Smooth muscle cell of the brain vasculature (primary cell): ENCODE measurements at places on chromosomes 1 and 21.
A peak's percentile ranks its signal among the peaks of the same experiment; 100 is the strongest.

GRCh38 chr1:91397605-91398004 lies 7.0 kb downstream of the HFM1 start:
- DNase-seq = no peak

- no peak for DNase-seq
Observed at GRCh38 chr1:201578008-201578888, 39.3 kb downstream of the NAV1 start.

GRCh38 chr21:42218836-42219605 lies at the start of gene ABCG1:
Gene ABCG1, plus strand, starts transcription at chr21:42219140. Its CDS starts 123 bp downstream, at chr21:42219263.
- DNase-seq = no peak

DNA sequence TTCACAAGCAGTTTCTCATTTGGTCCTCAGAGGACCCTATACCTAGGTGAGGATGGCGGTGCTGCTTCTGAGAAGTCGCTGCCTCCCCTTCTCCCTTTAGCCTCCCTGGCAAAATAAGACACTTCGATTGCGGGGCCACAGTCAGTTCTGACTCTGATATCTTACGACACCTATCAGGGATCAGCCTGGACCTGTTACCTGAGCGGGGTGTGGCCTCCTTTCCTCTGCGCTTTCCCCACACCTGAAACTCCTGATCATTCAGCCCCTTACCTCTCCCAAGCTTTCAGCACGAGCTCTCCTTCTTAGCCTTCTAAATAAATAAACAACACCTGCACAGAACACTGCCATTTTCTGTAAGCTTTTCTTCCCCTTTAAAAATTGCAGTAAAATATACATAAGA lies 24.6 kb upstream of the GPR137B start:
- DNase-seq = no peak

- no peak for DNase-seq
Observed at GRCh38 chr21:45803618-45804340, 160.3 kb downstream of the PCBP3 start.

DNA sequence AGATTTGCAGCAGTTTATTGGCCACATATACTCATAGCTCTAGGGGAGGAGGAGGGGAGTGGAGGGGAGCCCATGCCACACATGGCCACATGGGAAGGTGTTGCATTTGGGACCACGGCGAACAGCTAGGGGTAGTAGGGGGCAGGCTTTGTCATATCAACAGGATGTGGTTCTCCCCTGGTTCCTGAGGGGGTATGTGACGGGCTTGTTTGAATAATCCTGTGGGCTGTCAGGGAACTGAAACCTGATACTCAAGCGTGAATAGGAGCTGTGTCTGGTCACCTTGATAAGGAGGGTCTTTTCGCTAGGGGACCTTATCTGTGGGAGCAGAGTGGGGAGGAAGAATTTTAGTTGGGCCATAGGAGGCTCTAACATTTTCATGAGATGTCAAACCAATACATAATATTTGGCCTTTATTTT lies 264.7 kb downstream of the CTH start:
- DNase-seq = no peak

DNA sequence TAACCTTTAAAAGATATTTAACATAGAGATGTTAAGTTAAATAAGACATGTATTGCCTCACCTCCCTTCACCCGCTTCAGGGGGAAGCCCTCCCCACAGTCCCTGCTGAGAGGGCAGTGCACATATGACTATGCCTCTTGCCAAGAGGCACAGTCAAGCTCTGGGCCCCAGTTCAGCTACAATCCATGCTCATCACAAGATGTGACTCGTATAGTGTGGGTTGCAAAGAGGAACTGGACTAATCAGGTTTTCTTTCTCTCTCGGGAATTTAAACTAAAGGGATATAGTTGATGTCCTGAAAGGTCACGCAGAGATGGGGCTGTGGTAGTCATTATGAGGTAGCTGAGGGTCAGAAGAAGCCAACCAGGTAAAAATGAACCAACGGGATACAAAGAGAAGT lies 35.6 kb downstream of the LYST start:
- DNase-seq = peak; percentile 31

- DNase-seq = no peak
Observed at GRCh38 chr1:204196068-204196795, at the start of gene KISS1. Gene KISS1, minus strand, starts transcription at chr1:204196491. Its CDS starts 3,615 bp downstream, at chr1:204192876.

GRCh38 chr1:39996396-39997004 lies 41.6 kb downstream of the MFSD2A start:
- DNase-seq = no peak

DNA sequence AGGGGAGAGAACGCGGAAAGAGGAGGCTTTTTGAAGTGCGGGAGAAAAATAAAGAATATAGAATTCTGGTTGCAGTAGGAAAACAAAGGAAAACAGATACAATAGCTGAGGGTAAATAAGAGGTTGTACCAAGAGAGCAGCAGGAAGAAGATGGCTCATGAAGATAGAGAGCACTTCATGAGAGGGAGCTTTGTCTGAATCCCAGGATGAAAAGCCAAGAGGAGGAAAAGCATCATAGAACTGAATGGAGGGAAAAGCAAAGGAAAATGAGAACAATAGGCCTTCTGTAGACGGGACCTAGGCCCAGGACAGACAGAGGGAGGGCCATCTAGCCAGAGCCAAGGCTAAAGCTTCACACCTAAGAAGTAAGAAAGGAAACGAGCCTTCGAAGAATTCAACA lies 49.5 kb downstream of the ATP6V1G3 start:
- DNase-seq = no peak

- no peak for DNase-seq
Observed at GRCh38 chr1:219125342-219125741, 48.3 kb upstream of the LYPLAL1 start.

DNA sequence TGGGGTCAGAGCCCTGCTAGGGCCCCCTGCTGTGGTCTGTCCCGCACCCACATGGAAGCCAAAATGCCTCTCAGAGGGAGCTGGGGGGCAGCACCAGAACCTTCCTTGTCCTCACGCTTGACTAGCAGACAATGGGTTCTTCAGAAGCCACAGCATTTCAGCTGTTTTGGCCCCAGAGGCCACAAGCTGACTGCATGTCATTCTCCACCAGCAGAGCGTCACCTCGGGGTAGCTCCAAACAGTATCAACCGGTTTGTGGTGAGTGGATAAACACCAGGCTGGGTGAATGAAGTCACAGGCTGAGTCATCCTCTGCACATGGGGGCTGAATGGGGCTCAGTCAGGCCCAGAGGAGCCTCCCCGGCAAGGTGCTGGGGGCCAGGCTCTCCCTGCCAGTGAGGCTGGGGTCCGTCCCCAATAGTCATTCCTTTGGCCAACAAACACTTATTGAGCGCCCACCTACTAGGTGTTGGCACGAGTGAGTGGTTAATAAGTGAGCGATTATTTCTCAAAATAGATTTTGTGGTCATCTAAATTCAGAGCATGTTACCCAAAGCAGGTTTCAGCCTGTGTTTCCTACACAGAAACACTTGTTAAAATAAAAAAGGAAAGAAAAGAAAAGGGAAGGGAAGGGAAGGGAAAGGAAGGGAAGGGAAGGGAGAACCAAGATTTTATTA lies 9.1 kb downstream of the OLIG1 start:
- no peak for DNase-seq

GRCh38 chr1:184520336-184520735 lies 133.5 kb downstream of the C1orf21 start:
- DNase-seq = no peak

- DNase-seq = no peak
Observed at GRCh38 chr21:31218830-31219608, 125.0 kb downstream of the TIAM1 start.

GRCh38 chr1:11982010-11982392 lies 1.8 kb downstream of the MFN2 start:
- no peak for DNase-seq

GRCh38 chr1:67735206-67735605 lies 50.2 kb downstream of the GADD45A start:
- no peak for DNase-seq

DNA sequence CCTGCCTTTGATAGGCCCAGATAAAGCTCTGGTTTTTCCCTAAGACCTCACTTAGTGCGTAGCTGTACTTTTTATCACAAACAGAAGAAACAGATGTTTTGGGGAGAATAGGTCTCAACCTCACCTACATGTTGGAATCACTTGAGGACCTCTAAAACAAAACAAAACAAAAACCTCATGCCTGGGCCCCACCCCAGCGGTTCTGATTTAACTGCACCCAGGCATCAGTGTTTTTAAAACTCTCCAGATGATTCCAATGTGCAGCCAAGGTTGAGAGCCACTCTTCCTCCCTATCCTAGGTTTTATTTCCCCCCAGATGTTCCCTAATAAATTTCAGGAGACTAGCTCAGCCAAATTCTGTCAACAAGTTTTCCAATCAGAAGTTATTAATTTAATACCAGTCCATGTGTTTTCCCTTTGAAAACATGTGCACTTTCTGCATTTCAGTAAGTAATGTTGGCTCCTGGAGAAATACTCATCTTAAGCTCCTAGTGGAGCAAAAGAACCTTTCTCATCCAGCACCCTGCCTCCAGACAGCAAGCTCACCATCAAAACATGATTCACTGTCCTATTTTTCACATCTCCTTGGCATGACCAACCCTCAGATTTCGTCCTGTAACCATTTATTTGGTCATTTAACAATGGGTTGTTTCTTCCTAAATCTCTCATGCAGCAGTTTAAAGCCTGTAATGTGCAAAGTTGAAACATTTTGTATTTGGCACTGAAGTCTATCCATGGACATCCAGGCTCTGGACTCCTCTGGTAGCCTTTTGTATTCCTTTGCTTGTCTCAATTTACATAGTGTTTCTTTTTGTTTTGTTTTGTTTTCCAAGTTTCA lies 27.5 kb downstream of the LRRC8C start:
- DNase-seq = no peak

DNA sequence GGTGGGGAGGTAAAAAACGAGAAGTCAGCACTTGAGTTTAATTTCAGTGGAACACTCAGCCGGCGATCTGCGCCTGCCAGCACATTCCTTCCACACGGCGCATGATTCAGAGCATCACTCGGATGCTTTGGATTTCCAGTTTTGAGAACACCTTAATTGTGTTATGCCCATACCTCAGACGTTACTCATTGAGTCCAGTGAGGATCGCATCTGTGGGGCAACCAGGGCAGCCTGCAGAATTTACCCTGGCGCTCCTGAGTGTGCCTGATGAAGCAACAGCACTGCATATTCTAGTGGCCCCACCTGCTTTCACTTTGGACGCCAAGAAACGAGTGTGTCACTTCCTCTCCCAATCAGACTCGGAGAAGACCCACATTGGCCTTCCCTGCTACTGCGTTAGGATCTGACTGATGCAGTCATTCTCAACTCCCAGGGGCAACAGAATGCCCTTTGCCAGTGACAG lies 19.9 kb downstream of the FAM89A start:
- no peak for DNase-seq

- no peak for DNase-seq
Observed at GRCh38 chr1:205492201-205492667, 12.2 kb upstream of the CDK18 start.

DNA sequence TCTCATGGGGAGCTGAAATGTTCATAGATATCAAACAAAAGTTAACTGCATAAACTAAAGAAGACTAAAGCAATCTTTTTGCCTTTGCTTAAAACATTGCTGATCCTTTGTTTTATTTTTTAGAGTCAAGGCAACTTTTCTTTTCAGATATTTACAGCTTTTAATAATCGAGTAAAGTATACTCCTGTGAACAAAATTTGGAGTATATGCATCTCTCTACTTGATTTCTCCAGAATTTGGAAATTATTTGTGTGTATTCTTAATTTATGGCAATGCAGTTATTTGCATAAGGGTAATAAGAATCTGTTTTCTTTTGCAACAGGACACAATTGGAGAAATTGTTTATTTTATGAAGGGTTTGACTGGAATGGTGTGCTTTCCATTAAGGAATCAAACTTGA lies 4.2 kb upstream of the AQP10 start:
- DNase-seq = no peak

GRCh38 chr1:54781023-54781723 lies 16.9 kb upstream of the PARS2 start:
- no peak for DNase-seq

- DNase-seq = no peak
Observed at GRCh38 chr1:194538453-194538852, 1352.0 kb upstream of the B3GALT2 start.

- no peak for DNase-seq
Observed at GRCh38 chr1:94698759-94699502, 121.2 kb upstream of the SLC44A3 start.

GRCh38 chr1:21028520-21029145 lies 148.1 kb downstream of the EIF4G3 start:
- DNase-seq = no peak

DNA sequence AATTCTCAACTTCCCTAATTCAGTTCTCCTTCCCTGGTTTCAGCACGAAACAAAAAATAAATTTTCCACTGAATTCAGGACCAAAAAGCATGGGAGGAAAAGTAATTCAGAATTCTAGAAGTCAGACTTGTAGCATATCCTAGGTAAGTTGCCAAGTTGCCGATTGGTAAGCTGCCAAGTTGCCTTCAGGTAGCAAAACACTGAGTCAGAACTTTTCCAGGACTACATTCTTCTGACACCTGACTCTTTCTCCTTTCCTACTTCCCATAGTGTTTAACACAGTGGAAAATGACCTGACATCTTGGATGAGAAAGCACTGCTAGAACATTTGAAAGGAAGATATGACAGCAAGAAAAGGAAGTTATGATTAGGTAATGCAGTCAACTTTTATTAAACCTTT lies 322.8 kb downstream of the SPATA17 start:
- no peak for DNase-seq

GRCh38 chr1:2228157-2228594 lies at the start of gene SKI:
Gene SKI, plus strand, starts transcription at chr1:2228319. Its CDS starts 448 bp downstream, at chr1:2228767.
- no peak for DNase-seq

GRCh38 chr21:28068455-28069358 lies 924.0 kb downstream of the LTN1 start:
- no peak for DNase-seq

- DNase-seq = no peak
Observed at GRCh38 chr1:101221945-101222429, 14.8 kb upstream of the S1PR1 start.

DNA sequence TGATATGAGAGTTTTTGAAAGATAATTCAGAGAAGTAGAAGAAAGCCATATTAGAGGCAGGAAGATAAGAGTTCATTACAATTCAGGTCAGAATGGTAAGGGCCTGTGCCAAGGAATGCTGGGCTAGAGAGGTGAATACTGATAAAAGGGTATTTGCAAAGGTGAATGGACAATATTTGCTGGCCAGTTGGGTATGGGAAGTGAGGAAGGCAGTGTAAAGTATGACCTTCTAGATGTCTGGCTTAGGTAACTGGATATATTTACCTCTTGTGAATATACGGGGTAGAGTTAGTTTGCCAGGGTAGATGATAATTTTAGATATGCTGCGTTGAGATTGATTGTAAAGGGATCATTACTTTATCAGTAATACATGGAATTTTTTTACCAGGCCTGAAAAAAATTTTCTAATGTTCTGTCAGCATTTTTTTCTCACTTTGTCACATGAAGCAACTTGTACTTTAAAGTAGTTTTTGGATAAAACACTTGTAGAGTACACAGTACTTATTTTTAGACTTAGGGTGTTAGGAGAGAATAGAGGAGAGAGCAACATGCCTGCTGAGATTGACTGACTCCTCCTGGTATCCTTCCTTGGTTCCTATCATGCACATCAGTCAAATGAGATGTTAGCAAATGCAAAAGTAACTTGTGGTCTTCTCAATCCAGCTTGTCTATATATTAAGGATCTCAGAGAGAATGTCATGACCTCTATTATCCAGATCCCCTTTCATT lies 14.1 kb downstream of the RTCA start:
- no peak for DNase-seq
